ENCODE measurements at places on chromosomes 1 and 21.

GRCh38 chr1:224219612-224220059, 36.6 kb downstream of the DEGS1 start:
- peak; percentile 73 for DNase-seq

GRCh38 chr1:36981771-36982622, 52.3 kb downstream of the GRIK3 start:
- no peak for DNase-seq

DNA sequence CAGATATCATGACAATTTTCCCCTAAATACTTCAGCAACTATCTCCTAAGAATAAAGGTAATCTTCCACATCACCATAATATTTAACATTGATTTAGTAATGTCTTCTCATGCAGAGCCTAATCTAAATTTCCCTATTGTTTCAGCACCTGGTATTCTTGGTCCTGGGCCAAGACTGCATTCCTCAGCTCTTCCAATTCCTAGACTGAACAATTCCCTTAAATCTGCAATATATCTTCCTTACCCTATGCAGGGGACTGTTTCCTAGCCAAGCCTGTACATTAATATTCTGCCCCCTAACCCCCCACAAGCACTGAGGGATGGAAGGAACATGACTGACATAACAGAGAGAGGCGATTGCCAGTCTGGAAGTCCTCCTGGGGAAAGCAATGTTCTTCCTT, 28.7 kb upstream of the DISP1 start:
- DNase-seq, result no peak

- DNase-seq, result no peak
Measured at GRCh38 chr1:60345621-60346020, 272.1 kb upstream of the C1orf87 start.

DNA sequence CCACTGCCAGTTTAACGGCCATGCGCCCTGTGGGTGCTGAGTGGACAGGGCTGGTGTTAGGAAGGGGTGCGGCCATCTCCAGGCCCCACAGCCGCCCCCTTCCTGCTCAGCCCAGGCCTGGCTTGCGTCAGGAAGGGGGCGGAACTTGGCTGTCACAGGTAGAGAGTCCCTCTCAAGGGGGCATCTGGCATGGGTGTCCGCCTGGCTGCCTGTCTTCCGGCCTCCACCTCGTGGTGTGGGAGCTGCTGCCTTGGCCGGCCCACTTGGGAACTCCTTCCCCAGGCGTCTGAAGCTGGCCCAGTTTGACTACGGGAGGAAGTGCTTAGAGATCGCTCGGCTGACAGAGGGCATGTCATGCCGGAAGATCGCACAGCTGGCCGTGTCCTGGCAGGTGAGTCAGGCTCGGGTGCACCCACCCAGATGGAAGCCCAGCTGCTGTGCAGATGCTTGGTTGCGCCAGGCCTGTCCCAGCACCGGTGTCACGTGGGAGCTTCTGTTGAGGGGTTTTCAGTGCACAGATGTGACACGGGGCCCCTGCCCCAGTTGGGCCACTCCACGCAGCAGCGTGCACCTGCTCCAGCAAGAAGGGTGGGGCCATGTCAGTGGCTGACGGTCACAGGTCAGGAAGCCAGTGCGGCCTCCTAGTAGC, 9.1 kb upstream of the ATAD3B start:
- no peak for DNase-seq

DNA sequence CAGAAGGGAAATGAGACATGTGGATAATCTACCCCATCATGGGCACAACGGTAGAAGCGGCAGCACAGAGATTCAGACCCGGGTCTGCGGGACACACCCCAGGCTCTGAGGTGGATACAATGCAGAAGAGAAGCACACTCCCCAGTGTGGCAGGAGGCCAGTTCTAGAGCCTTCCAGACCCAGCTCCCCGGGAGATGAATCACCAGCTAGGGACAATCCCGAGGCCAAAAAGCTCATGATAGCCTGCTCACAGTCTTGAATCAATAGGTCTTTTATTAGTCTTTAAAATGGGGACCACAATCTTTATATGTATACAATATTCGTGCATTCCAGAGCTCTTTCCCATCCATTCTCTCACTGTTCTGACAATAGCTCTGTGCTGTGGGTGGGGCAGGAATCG, 57.3 kb upstream of the DIRAS3 start:
- no peak for DNase-seq
